ENCODE measurements at places on chromosomes 5 and 9.

DNA sequence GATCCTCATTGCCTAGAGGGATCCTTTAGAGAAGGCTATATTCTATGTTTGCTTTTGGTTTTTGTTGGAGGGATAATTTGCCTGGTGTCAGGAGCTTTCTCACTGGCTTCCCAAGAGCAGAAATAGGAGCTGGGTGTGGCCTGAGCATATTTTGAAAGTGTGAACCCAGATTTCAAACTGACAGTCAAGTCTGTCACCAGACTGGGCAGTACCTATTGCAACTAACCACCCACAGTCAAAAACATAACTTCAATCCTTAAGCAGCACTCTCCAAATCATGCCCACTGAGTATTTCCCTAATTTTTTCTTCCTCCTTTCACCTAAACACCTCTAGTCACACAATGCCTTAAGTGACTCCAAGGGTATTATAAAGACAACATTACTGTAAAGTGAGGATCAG lies 278.4 kb downstream of the EBF1 start:
- H3K27ac ChIP-seq = no peak overlapping the region
- H3K4me1 ChIP-seq = no peaks in the 10 kb centered on the region
- DNase-seq = no peak
- H3K4me3 ChIP-seq = no peak overlapping the region

DNA sequence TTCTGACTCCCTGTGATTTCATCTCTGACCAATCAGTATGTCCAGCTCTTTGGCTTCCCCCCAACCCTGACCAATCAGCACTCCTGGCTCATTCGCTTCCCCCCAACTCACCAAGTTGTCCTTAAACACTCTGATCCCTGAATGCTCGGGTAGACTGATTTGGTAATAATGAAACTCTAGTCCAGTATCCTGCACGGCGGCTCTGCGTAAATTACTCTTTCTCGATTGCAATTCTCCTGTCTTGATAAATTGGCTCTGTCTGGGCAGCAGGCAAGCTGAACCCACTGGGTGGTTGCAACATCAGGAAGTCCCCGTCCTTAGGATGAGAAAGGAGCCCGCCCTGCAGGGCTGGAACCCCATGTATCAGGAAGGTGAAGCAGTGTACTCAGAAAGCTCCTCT lies 10.4 kb downstream of the FCN2 start:
- no peaks in the 10 kb centered on the region for H3K36me3 ChIP-seq
- H3K4me3 ChIP-seq = no peak overlapping the region
- H3K27me3 ChIP-seq = no peaks in the 10 kb centered on the region
- no peaks in the 10 kb centered on the region for H3K4me1 ChIP-seq
- no peak overlapping the region for H3K27ac ChIP-seq

- peaks cover 13% of the 10 kb centered on the region for H3K4me1 ChIP-seq
- no peak overlapping the region for H3K4me3 ChIP-seq
- peak overlapping the region; percentile 56 for H3K27ac ChIP-seq
- H3K36me3 ChIP-seq = no peaks in the 10 kb centered on the region
- no peaks in the 10 kb centered on the region for H3K27me3 ChIP-seq
Measured at GRCh38 chr9:673966-674526, 167.5 kb upstream of the DMRT1 start.

GRCh38 chr5:135483254-135483653 lies 31.1 kb upstream of the TIFAB start:
- no peak for DNase-seq
- H3K36me3 ChIP-seq = no peaks in the 10 kb centered on the region
- peaks cover 31% of the 10 kb centered on the region for H3K27me3 ChIP-seq
- no peak overlapping the region for H3K4me3 ChIP-seq
- no peak overlapping the region for H3K27ac ChIP-seq

DNA sequence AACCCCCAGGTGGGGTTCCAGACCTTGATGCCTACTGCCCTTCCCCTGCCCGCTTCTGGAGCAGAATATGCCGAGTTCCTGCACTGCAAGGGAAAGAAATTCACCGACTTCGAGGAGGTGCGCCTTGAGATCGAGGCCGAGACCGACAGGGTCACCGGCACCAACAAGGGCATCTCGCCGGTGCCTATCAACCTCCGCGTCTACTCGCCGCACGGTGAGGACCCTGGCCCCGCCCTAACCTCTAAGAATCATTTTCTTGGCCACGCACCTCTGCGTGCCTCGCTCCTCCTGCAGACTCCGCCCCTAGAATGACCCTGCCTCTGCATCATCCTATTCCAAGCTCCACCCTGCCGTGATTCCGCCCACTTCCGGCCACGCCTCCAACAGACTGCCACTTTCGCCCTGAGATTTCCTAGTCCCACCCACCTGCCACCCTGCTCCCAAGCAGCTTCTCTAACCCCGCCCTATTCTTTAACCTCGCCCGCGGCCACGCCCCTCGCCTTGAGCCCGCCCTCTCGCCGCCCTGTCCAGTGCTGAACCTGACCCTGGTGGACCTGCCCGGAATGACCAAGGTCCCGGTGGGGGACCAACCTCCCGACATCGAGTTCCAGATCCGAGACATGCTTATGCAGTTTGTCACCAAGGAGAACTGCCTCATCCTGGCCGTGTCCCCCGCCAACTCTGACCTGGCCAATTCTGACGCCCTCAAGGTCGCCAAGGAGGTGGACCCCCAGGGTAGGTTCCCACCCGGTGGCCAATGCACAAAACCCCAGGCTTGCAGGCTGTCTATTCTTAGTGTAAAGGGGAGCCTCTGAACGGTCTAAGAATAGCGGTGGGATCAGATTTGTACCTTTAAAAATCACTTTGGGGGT lies 15.6 kb downstream of the DNM1 start:
- peak overlapping the region; percentile 6 for H3K4me3 ChIP-seq
- DNase-seq = peak; percentile 98
- peaks cover 2% of the 10 kb centered on the region for H3K36me3 ChIP-seq
- no peaks in the 10 kb centered on the region for H3K27me3 ChIP-seq
- peaks cover 14% of the 10 kb centered on the region for H3K4me1 ChIP-seq
- no peak overlapping the region for H3K27ac ChIP-seq

DNA sequence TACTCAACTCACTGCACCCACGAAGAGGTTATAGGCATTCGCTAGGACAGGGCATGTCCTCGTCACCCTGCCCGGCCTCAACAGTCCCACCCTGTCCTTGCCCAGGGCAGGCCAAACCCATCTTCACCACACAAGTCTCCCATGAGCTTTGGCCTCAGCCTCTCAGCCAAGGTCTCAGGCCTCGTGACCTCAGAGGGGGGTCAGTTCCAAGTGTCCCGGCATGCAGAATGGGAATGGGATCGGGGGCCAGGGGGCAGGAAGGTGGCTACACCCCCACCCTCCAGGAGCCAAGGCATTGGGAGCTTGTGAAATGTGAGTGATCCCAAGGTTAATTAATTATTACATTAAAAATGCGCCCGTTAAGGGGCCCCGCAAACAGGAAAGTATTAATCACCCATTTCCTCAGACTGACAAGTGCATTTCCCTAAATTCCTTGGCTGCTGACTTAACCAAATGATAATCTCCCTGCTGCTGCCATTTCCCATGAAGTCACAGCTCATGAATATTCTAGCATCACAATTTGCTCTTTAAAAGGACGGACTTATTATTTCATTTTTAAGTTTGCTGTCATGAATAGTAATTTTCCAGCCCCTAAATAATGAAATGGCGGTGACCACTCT lies 8.0 kb upstream of the UBAC1 start:
- no peak overlapping the region for H3K4me3 ChIP-seq
- no peak for DNase-seq
- H3K27ac ChIP-seq = no peak overlapping the region

DNA sequence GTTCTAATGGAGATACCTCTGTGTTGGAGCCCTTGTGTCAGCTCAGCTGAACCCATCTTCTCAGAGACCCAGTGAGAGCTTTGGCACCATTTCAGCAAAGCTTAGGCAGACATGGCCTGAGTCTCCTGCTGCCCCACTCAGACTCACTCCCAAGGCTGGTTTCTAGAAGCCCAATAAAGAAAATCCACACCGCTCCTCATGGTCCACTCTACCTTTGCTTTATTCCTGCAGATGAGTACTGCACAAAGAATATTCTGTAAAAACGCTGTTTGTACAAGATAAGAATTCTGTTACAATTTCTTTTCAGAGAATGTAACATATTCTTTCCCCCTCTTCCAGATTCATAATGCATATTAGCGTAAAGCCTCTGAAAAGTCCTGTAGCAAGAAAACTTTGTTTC lies 129.3 kb downstream of the C5orf15 start:
- H3K27ac ChIP-seq = no peak overlapping the region
- DNase-seq = no peak
- no peaks in the 10 kb centered on the region for H3K4me1 ChIP-seq
- H3K36me3 ChIP-seq = no peaks in the 10 kb centered on the region
- H3K4me3 ChIP-seq = no peak overlapping the region

DNA sequence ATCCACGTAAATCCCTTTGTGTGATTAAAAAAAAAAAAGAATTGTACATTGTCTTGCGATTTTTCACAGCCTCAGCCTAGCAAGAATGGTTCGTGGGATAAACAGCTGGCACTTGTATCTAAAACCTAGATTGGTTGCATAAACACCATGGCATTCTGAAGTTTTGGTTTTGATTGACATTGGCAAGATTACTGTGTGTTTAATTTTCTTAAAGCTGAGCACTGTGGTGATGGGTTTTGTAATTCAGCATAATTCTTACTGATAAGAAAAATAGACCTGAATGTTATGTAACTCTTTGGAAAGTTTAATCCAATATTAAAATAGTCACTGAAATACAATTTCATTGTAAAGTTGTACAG lies 23.4 kb upstream of the ANKRD18A start:
- H3K36me3 ChIP-seq = no peaks in the 10 kb centered on the region
- no peak for DNase-seq
- no peak overlapping the region for H3K4me3 ChIP-seq
- H3K27me3 ChIP-seq = no peaks in the 10 kb centered on the region
- no peaks in the 10 kb centered on the region for H3K4me1 ChIP-seq

DNA sequence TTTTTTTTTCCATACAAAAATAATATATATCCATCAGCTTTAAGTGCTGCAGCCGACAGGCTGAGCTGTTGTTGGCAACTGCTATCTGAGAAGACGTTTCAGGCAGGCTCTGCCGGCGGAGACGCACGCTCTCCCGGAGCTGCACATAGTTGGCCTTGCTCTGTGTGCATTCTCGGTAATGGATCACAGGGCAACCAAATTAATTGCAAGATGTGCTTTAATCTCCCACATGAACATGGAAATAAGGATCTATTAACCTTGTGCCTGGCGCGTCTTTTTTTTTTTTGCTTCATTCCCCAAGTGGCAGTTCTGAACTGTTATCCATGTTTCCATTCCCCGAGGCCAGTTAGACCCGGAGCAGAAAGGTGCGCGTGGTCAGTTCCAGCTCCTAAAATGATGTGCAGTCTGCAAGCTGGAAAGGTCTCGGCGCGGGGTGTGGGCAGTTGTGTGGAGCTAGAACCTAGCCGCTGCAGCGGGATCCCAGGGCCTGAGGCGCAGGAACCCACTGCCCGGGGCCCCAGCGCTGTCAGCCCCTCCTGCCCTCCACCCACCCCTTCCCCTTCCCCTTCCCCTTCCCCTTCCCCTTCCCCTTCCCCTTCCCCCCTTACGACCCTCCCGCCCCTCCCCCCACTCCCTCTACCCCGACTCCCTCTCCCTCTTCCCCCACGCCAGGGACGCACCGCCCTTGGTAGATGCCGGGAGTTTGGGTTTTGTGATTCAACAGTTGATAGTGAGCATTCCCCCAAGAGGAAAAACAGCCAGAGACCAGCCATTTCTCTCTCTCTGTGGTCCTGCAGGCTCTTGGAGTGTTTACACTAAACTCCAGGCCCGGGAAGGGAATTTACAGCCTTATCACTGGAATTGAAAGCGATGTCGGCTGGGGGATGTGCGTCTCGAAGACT lies 137.8 kb downstream of the CEP120 start:
- no peak overlapping the region for H3K27ac ChIP-seq
- no peaks in the 10 kb centered on the region for H3K27me3 ChIP-seq
- DNase-seq = no peak
- peak overlapping the region; percentile 54 for H3K4me3 ChIP-seq

DNA sequence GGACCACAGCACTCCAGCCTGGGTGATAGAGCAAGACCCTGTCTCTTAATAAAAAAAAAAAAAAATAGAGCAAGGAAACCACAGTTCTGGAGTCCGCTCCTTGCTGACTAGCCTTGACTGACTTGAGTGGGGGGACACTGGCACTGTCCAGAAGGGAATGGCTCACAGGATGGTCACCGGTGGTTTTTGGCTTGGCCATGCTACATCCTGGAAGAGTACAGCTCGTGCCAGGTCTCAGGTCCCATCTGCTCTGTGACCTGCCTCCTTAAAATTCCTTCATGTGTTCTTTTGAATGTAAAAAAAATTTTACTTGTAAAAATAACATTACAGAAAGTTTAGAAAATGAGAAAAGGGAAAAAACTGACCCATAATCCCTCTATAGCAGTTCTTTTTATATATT lies 5.6 kb downstream of the NANS start:
- no peak overlapping the region for H3K27ac ChIP-seq
- H3K27me3 ChIP-seq = no peaks in the 10 kb centered on the region
- H3K36me3 ChIP-seq = peaks cover 27% of the 10 kb centered on the region

DNA sequence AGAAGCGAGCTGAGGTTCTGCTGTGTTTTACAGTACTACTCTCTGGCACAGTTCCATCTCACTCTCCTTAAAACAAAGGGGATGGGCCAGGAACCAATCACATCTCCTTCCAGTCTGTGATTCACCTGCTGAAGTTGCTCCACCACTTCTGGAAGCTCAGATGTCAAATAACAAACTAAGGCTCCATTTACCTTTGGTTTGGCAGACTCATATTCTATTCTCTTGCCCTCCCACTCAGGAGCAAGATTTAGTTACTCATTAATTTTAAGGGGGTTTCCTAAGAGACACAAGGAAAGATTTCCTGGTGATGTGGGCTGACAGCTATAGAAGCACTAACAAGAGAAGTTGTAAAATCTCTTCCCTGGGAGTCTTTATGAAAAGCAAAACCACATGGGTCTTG lies 37.8 kb upstream of the KIF2A start:
- no peaks in the 10 kb centered on the region for H3K27me3 ChIP-seq
- no peaks in the 10 kb centered on the region for H3K36me3 ChIP-seq
- no peaks in the 10 kb centered on the region for H3K4me1 ChIP-seq
- H3K27ac ChIP-seq = no peak overlapping the region

GRCh38 chr9:34992376-34992951 lies 2.9 kb downstream of the DNAJB5 start:
- DNase-seq = peak; percentile 50
- no peak overlapping the region for H3K4me3 ChIP-seq
- peaks cover 46% of the 10 kb centered on the region for H3K4me1 ChIP-seq
- H3K27ac ChIP-seq = peak overlapping the region; percentile 29

Data from trophoblast cell (in vitro differentiated cells and primary cell).